ENCODE measurements at places on chromosomes 6 and 20.

DNA sequence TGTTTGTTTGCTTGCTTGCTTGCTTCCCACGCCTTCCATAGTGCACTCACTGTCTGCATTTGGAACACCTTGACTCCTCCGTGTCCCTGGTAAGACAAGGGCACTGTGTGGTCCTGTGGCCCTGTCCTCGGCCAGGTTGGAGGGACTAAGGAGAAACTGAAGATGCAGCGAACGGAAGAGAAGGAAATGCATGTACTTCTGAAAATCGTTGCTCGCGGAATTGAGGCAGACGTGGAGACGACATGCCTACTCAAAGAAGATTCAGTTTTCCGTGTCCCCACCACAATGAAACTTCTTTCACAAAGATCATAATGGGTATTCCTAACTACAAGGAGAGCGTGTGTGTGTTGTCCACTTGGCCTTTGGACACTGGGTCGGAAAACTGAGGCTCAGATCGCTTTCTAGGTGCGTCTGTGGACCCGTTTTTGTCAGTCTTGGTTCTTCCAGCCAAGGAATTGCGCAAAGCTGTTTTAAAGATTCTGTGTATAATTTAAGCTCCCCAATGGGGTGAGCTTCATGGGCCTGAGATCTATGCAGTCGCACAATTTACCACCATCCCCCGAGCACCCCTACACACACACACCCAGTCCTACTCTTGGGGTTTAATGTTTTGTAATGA lies 120.4 kb upstream of the ZNF184 start:
- peak; percentile 9 for DNase-seq

- no peak for DNase-seq
Measured at GRCh38 chr6:14559746-14560536, 442.4 kb downstream of the CD83 start.

DNA sequence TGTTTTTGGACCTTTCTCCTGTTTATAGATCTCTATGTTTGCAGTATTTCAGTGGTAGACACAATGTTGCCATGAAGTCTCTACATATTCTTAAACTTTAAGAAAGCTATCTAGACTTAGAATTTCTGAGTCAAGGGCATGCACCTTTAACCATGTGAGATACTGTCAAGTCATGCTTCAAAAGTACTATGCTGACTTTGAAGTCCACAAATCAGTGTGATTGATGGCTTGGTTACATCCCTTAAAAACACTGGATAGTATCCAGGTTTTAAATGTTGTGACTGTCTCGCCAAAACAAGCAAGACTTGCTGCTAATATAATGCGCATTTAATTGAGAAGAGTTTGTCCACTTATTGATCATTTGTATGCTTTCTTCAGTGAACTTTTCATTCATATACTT lies 30.5 kb downstream of the ZNF334 start:
- DNase-seq, result no peak

- DNase-seq, result peak; percentile 8
Measured at GRCh38 chr20:52279706-52280105, 88.1 kb upstream of the ZFP64 start.

DNA sequence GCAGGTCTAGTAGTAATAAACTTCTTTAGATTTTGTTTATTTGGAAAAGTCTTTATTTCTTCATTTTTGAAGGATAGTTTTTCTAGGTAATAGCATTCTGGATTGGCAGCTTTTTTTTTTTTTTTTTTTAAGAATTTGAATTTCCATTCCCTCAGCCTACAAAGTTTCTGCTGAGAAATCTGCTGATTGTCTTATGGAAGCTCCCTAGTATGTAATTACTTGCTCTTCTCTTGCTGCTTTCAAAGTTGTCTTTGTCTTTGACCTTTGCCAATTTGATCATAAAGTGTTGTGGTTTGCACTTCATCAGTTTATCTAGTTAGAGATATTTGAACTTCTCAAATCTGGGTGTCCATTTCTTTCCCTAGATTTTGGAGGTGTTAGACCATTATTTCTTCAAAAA lies 82.2 kb upstream of the GMDS start:
- no peak for DNase-seq

- DNase-seq, result no peak
Measured at GRCh38 chr6:154012852-154013251, 26.2 kb upstream of the OPRM1 start.

DNA sequence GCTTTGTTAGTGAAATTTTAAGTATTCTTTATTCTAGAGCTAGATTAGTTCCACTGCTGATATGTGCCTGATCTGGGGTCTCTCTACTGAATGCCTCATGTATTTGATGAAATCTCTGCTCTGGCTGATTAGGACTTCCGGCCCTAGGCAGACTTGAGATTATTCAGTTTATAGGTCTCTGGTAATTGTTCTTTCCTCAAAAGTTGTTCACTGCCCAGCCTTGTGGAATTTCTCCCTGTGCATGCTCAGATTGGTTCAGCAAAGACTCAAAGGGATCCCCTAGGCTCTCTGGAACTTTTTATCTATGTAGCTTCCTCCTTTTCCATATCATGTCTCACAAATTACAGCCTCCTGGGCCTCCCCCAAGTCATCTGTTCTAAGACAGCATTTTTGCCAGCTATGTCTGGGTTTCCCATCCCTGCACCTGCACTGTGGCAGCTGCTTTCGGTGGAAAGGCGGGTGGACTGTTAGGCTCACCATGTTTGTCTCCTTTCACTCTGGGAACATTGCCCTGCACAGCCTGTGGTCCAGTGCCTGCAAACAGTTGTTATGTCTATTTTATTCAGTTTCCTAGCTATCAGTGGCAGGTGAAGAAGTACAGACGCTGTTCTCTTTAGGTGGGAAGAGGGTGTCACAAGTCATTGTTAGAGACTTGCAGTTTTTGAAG lies 73.7 kb downstream of the RPP40 start:
- no peak for DNase-seq

DNA sequence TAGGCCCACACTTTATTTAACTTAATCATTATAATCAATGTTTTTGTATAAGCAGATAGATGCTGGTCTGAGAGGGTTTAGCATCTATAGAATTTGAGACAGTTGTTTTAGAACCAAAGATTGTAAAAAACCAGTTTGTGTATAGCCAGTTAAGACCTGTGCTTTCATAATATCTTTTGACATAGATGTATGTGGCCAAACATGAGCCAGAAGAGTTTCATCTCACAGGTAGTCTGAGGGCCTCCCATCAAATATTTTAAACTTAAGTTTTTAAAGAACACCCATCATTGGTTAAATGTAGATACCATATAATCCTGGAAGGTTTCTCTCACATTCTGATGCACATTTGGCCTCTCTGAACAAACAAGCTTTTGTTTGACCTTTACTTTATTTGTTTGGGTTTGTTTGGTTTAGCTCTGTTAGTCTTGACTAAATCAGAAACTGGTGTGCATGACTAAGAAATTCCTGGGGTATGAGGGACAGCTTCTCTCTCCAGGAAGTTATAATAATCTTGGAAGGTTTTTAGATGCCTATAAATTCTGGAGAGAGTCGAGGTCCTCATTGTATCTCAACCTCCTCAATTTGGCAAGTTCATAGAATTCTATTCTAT lies 58.0 kb upstream of the TMEM200A start:
- DNase-seq, result peak; percentile 76

DNA sequence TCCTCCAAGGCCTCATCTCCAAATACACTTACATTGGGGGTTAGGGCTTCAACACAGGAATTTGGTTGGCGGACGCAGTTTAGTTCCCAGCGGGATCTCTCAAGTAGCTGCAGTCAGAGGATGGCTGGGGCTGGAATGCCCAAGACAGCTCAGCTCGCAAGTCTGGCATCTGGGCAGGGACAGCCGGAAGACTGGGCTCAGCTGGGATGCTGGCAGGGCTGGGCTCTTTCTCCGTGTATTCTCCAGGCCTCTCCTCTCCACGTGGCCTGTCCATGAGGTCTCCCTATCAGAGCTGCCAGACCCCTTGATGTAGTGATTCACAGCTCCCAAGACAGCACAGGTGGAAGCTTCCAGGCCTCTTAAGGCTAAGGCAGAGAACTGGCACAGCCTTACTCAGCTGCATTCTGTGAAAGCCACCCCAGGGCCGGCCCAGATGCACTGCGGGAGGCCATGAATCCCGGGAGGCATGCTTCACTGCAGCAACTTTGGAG lies 5.0 kb downstream of the FGD2 start:
- DNase-seq, result no peak

DNA sequence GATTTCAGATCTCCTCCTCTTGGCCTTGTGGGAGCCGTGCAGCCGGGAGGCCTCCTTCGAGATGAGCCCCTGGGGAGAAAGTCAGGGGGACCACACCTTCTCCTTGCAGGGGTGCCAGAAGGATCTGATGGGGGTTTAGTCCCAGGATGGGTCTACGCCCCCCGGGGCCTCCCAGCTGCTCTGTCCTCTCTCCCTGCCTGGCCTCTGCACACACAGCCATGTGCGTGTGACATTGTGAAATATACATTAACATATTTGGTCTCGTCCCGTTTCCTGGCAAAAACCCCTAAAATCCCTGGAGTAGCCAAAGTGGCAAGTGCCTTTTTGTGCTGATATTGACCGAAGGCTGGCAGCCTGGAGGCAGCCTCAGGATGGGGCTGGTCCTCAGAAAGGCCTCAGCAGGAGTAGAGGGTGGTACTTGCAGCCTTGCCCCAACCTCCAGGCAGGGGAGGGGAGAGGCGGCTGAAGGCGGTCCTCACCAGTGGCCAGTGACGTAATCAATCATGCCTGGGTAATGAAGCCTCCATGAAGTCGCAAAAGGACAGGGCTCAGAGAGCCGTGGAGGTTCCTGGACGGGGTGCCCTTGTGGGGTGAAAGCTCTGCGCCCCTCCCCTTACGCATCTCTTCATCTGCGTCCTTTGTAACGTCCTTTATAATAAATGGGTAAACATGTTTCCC lies 5.1 kb upstream of the HELZ2 start:
- no peak for DNase-seq

DNA sequence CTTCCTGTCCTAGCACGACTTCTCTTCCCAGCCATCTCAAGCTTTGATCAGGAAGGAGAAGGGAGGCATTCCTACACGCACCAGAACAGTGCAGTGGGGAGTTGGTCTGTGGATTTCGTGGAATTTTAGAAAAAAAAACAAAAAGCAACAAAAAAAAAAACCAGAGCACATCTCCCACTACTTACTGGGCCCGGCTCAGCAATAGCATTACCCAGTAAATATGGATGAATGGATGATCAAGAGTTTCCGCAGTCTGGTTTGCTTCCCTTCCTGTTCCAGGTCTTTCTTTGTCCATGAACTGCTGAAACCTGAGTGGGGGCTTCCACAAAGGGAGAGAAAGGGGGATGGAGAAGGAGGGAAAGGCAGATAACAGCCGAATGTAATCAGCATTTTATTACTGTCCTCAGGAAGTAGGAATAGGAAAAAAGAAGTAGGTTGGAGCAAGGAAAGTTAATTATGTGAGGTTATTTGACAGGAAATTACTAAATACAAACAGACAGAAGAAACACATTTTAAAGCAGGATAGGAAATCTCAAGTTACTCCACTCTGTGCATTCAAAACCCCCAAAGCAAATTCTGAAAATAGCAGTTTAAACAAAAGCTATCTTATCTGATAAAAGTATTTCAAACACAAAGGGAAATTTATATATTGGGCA lies 349.0 kb downstream of the PRL start:
- peak; percentile 41 for DNase-seq

- DNase-seq, result no peak
Measured at GRCh38 chr6:158257781-158258180, 54.5 kb upstream of the TULP4 start.

GRCh38 chr6:91718198-91718597 lies 1131.3 kb upstream of the MAP3K7 start:
- no peak for DNase-seq

DNA sequence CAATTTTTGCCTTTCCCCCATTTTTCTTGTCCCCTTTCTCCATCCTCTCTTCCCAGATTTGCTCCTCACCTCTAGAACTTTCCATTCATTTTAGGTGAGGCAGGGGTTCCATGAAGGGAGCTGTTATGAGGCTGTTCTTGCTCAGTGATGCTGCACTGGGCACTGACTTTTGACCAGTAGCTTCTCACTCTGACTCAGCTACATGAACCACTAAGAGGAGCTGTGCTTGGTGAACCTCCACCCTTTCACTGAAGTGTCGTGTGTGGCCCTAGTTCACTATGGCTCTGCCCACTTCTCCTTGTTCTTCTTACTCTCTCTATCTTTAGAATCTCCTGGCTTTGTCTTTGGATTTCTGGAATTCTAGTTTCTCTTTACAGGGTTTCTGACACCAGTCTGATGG lies 307.1 kb upstream of the RNF24 start:
- no peak for DNase-seq

DNA sequence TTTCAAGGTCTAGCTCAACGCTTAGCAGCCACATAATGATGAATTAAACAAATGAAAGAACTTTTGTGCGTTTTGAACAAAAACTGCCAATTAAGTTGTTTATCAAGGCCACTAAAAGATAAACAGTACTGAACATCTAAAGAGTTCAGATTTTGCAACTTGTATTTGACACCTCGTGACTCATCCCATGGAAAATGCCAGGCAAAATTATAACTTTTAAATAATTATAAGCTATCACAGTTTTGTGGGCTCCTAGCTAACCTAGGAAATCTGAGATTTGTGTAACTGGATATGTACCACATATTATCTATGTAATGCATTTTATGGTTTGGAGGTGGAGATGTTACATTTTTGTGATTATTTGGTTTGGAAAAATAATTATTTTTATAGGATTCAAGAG lies 9.6 kb upstream of the BAG2 start:
- peak; percentile 30 for DNase-seq

- DNase-seq, result no peak
Measured at GRCh38 chr20:46291401-46291800, 16.9 kb downstream of the CDH22 start.

GRCh38 chr6:35320031-35320410 lies 22.3 kb upstream of the PPARD start:
- DNase-seq, result no peak

- peak; percentile 31 for DNase-seq
Measured at GRCh38 chr20:37564388-37565133, 36.9 kb upstream of the BLCAP start.

DNA sequence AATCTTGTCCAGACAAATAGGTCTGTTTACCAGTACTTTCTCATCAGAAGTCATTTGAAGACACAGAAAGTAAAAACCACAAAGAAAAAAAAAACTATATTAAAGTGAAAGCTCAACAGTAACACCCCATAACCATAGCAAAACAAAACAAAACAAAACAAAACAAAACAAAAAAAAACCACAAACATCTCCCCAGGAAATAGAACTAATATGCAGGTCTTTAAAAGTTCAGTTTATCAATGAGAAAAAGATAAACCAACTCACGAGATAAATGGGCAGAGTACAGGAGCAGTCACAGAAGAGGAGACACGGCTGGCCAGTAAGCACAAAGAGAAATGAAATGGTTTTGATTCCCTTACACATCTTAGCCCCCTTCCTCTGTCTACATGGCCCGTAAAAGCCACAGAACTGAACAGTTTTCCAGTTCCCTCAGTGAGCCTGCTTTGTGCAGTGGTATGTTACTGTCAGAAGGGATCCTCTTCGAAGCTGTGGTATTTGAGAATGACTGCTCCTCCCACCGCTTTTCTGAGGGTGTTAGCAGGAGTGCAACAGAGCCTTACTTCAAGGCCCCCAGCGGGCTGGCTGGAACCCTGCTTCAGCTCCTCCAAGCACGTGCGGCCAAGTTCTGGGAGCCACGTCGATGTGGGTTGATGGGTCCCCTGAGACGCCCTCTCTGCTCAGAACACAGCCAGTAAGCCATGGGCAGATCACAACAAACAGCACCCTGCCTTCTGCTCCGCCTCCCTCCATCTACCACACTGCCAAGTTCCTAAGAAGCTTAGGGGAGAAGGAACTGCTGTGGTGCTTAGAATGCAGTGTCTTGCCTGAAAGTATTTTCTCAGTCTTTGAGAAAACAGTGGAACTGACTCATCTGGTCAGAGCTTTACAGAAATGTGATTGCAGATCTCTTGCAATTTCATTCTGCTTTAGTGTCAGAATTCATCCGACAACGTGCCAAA lies 14.0 kb downstream of the UST start:
- peak; percentile 97 for DNase-seq

GRCh38 chr6:79810871-79811270 lies 136.5 kb downstream of the ELOVL4 start:
- no peak for DNase-seq

GRCh38 chr6:15948930-15949900 lies 179.7 kb upstream of the MYLIP start:
- DNase-seq, result peak; percentile 47
